ENCODE measurements at places on chromosomes 13 and 19. TPM values are rescaled to one million over a fixed set of nuclear protein-coding genes. Genes with fewer than 3 reads are reported as not detected.

Gene ZNF749
- 13.0 TPM for polyA plus RNA-seq

Gene ZNF135
- 23.3 TPM for polyA plus RNA-seq

Gene ZNF383
- polyA plus RNA-seq, result 13.2 TPM

DNA sequence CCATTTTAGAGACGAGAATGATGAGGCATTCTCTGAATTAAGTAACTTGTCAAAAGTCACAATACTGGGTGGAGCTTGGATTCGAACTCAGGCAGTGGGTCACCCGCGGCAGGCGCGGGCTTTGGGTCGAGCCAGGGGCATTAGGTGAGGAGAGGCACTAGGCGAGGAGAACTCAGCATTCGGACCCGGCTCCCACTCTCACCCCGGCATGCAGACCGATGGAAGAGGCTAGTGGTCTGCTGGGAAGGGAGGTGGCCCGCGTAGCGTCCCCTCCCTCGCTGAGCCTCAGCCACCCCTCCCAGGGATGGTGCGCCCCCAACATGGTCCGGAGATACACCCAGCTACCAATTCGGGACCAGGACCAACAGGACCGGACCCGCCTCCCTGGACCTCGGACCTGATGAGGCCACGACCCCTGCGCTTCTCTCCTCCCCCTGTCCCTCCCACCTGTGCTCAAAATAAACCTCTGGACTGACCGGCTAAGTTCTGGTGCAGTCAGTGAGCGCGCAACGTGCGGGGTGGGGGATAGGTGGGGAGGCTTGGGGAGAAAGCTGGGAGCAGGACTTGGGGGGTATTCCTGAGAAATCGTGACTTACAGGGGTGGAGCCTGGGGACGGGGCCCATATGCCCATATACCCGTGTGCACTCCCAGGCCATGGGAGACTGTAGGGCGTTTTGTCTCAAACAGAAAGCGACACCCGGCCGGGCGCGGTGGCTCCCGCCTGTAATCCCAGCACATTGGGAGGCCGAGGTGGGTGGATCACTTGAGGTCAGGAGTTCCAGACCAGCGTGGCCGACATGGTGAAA, 1.3 kb upstream of the SNAPC2 start:
- no peak for DNase-seq

GRCh38 chr13:48646791-48647190, 6.9 kb upstream of the CYSLTR2 start:
- DNase-seq, result no peak

GRCh38 chr13:24217601-24218281, 57.2 kb downstream of the SPATA13 start:
- DNase-seq, result no peak

GRCh38 chr19:42251572-42252358, 3.2 kb downstream of the ERF start:
- no peak for DNase-seq

DNA sequence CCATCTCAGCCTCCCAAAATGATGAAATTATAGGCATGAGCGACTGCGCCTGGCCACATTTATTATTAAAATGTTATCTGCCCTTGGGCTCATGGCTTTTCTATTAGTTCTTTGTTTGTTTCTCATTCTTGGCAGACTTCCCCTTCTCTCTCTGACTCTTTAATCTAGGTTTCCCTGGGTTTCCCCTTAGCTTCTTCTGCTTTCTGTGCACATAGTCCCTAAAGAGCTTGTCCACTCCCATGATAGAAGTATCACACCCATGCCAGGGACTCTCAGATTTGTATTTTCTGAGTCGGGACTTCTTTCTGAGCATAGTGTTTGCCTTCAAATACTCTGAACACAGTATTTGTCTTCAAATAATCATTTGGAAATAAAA, 38.6 kb upstream of the ITM2B start:
- DNase-seq, result no peak

- DNase-seq, result no peak
These were observed 277.9 kb downstream of the ZNF536 start for GRCh38 chr19:30649934-30650614.

- DNase-seq, result no peak
These were observed 61.2 kb upstream of the EDNRB start for GRCh38 chr13:77979721-77980385.

Measured in left renal pelvis (tissue), 4 donors.